ENCODE measurements at places on chromosomes 11 and 22. TPM values are rescaled to one million over a fixed set of nuclear protein-coding genes. Genes with fewer than 3 reads are reported as not detected.

- no peak overlapping the region for H3K27ac ChIP-seq
- no peak overlapping the region for H3K4me3 ChIP-seq
- H3K36me3 ChIP-seq = no peaks in the 10 kb centered on the region
- H3K27me3 ChIP-seq = no peaks in the 10 kb centered on the region
- peaks cover 5% of the 10 kb centered on the region for H3K4me1 ChIP-seq
- DNase-seq = no peak
Measured at GRCh38 chr11:4183410-4184057, 88.9 kb downstream of the RRM1 start.

DNA sequence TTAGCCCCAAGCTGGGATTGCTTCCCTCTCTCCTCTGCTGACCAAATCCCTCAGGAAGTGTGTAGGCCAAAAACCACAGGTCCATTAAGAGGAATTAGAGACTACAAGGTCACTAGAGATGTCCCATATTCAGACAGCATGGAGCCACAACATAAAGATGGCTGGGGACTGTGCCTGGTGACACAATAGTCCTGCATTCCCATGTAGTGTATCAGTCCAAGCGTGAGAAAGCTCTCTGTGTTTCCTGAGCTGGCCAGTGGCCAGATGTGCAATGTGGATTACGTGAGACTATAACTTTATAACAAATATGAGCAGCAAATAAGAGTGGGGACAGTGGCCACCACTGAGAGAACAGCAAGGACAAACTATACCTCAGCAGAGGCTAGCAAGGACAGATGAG, 7.6 kb upstream of the MS4A10 start:
- no peak overlapping the region for H3K27ac ChIP-seq
- no peak for DNase-seq
- peaks cover 8% of the 10 kb centered on the region for H3K4me1 ChIP-seq
- H3K27me3 ChIP-seq = no peaks in the 10 kb centered on the region
- H3K4me3 ChIP-seq = no peak overlapping the region

GRCh38 chr22:41565403-41566054, 4.7 kb downstream of the CSDC2 start:
- no peak for DNase-seq
- H3K36me3 ChIP-seq = no peaks in the 10 kb centered on the region
- no peak overlapping the region for H3K27ac ChIP-seq

DNA sequence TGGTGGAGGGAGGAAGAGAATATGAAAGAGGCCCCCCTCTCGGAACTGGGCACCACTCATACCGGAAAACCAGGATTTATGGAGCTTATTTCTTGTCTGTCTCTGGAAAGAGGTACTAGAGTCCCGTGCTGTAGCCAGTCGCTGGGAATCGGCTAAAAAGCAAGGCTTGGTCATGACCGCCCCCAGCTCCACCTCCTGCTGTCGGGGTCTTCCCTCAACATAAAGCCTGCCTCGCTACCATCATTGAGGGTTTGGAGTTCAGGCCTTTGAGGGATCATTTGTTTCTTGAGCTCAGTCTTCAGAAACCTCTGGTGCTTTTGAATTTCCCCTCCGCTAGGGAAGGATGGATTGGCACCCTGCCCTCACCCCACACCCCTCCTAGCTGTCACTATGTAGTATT, 97.1 kb downstream of the TSPAN18 start:
- no peaks in the 10 kb centered on the region for H3K36me3 ChIP-seq
- H3K27me3 ChIP-seq = no peaks in the 10 kb centered on the region
- DNase-seq = no peak
- no peak overlapping the region for H3K27ac ChIP-seq
- peaks cover 10% of the 10 kb centered on the region for H3K4me1 ChIP-seq
- H3K4me3 ChIP-seq = no peak overlapping the region

DNA sequence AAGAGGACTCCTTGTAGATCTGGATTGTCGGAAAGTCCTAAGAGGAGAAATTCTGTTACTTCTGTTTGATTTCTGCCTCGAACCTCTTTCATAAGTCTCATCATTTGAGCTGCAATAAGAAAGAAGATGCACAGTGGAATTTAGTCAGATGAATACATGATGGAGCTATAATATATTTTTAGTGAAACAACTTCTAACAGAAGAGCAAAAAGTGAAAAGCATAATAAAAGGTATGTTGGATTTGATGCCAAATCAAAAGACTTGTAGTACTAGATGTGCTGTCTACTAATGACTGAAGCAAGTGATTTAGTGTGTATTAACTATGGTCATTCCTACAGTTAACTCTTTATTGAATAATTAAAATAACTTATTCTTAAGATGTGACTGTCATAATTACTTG, at the start of gene OR5AP2:
Gene OR5AP2 (minus strand): TSS at position 101 of the 400 bp plus-strand sequence. CDS start 0 bp downstream, at position 101.
- DNase-seq = no peak
- no peak within 1 kb of the TSS for H3K4me3 ChIP-seq
- no peaks in the 10 kb centered on the region for H3K27me3 ChIP-seq
- no peak within 1 kb of the TSS for H3K27ac ChIP-seq
- H3K4me1 ChIP-seq = no peaks in the 10 kb centered on the region
- H3K36me3 ChIP-seq = no peaks in the 10 kb centered on the region

DNA sequence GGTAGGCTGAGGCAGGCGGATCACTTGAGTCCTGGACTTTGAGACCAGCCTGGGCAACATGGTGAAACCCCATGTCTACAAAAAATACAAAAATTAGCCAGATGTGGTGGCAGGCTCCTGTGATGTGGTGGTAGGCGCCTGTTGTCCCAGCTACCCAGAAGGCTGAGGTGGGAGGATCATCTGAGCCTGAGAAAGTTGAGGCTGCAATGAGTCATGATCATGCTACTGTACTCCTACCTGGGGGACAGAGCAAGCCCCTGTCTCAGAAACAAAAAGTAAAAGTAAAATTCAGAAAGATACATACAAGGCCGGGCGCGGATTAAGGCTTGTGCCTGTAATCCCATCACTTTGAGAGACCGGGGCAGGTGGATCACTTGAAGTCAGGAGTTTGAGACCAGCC, 6.3 kb downstream of the LDHAL6A start:
- H3K27me3 ChIP-seq = no peaks in the 10 kb centered on the region
- no peaks in the 10 kb centered on the region for H3K4me1 ChIP-seq
- no peaks in the 10 kb centered on the region for H3K36me3 ChIP-seq

- H3K4me3 ChIP-seq = no peak overlapping the region
- no peak overlapping the region for H3K27ac ChIP-seq
- H3K4me1 ChIP-seq = no peaks in the 10 kb centered on the region
- no peaks in the 10 kb centered on the region for H3K27me3 ChIP-seq
- H3K36me3 ChIP-seq = no peaks in the 10 kb centered on the region
Measured at GRCh38 chr11:63262547-63262946, 19.1 kb upstream of the SLC22A25 start.

The CHADL gene
- total RNA-seq = 7.2 TPM

DNA sequence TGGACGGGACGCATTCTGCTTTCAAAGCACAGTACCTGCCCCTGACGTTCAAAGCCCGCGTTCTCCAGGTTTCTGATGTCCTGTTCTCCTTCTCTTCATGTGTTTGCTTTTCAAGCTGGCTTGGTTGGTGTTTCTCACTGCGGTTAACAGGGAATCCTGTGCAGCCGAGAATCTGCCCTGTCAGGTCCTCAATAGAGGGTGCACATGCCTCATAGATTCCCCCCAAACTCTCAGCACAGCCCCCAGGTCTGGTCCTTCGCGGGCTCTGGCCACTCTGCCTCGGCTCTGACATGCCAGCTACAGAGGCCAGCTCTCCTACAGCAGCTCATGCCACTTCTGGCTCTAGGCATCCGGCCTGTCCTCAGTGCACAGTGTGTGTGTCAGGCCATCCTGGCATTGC, 1343.8 kb downstream of the TBC1D22A start:
- H3K4me3 ChIP-seq = no peak overlapping the region
- H3K27me3 ChIP-seq = no peaks in the 10 kb centered on the region
- H3K27ac ChIP-seq = no peak overlapping the region
- no peak for DNase-seq

- H3K4me1 ChIP-seq = peaks cover 11% of the 10 kb centered on the region
- no peaks in the 10 kb centered on the region for H3K36me3 ChIP-seq
- DNase-seq = peak; percentile 66
- peak overlapping the region; percentile 98 for H3K4me3 ChIP-seq
- no peaks in the 10 kb centered on the region for H3K27me3 ChIP-seq
Measured at GRCh38 chr11:57513911-57514537, 1.5 kb downstream of the SLC43A1 start.

DNA sequence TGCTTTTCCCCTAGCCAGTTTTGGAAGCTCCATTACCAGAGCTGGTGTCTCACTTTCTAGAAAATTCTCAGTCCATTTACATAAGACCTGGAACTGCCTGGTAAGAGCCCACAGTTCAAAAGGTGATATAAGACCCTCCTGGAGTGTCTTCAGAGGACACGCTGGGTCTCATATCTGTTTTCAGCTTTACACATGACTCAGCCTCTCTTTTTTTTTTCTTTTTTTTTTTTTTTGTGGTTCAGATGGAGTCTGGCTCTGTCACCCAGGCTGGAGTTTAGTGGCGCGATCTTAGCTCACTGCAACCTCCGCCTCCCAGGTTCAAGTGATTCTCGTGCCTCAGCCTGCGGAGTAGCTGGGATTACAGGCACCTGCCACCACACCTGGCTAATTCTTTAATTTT, 30.7 kb downstream of the WEE1 start:
- H3K4me3 ChIP-seq = no peak overlapping the region
- no peaks in the 10 kb centered on the region for H3K36me3 ChIP-seq
- no peaks in the 10 kb centered on the region for H3K4me1 ChIP-seq
- DNase-seq = no peak
- no peaks in the 10 kb centered on the region for H3K27me3 ChIP-seq
- H3K27ac ChIP-seq = no peak overlapping the region

GRCh38 chr11:27234961-27235360, 128.1 kb downstream of the CCDC34 start:
- no peak overlapping the region for H3K4me3 ChIP-seq
- H3K4me1 ChIP-seq = peaks cover 2% of the 10 kb centered on the region
- no peaks in the 10 kb centered on the region for H3K36me3 ChIP-seq
- H3K27ac ChIP-seq = no peak overlapping the region
- no peak for DNase-seq
- no peaks in the 10 kb centered on the region for H3K27me3 ChIP-seq

The UPK3A gene
- total RNA-seq = 2.1 TPM

DNA sequence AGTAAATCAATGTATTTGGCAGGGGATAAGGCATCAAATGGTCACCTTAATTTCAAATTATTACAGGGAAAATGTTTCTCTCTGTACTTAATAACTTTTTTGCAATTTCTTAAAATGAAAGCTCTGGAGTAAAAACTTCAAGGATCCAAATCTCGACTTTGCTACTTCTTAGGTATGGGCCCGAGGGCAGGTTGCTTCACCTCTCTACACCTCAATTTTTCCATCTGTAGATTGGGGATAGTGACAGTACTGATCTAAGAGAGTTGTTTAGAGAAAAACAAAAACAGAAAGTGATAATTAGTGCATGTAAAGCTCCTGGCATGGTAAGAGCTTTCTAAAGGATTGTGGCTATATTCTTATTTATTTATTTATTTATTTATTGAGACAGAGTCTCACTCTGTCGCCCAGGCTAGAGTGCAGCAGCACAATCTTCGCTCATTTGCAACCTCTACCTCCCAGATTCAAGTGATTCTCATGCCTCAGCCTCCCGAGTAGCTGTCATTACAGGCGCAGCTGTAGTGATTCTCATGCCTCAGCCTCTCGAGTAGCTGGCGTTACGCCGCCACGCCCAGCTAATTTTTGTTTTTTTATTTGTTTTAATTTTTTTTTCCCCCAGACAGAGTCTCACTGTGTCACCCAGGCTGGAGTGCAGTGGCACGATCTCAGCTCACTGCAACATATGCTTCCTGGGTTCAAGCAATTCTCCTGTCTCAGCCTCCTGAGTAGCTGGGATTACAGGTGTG, 2.3 kb upstream of the TFIP11 start:
- no peaks in the 10 kb centered on the region for H3K27me3 ChIP-seq
- DNase-seq = no peak
- no peak overlapping the region for H3K4me3 ChIP-seq
- H3K27ac ChIP-seq = no peak overlapping the region

All from thyroid gland (tissue), 4 donors.